ENCODE measurements at places on chromosomes 5 and 9.
A peak's percentile ranks its signal among the peaks of the same experiment; 100 is the strongest.

- no peak for DNase-seq
Observed at GRCh38 chr5:937151-937924, 44.7 kb downstream of the TRIP13 start.

GRCh38 chr5:62509806-62510205 lies 68.8 kb upstream of the LRRC70 start:
- no peak for DNase-seq

GRCh38 chr5:109484597-109484996 lies 74.8 kb upstream of the PJA2 start:
- no peak for DNase-seq

DNA sequence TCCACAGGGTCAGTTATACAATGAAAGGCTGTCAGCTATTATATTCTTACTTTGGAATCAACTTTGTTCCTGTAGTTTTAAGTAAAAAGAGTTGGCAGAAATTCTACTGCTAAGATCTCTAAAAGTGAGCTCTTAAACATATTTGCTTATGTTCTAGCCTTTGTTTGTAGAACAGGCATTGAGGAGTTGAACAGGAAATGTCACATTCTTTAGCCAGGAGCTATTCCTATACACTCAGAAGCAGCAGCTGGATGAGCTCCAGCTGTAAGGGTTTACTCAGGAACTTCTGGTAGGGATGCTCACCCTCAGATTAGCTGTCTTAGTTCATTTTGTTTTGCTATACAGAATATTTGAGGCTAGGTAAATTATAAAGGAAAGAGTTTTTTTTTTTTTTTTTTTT lies 22.4 kb upstream of the SPINK14 start:
- DNase-seq = no peak

DNA sequence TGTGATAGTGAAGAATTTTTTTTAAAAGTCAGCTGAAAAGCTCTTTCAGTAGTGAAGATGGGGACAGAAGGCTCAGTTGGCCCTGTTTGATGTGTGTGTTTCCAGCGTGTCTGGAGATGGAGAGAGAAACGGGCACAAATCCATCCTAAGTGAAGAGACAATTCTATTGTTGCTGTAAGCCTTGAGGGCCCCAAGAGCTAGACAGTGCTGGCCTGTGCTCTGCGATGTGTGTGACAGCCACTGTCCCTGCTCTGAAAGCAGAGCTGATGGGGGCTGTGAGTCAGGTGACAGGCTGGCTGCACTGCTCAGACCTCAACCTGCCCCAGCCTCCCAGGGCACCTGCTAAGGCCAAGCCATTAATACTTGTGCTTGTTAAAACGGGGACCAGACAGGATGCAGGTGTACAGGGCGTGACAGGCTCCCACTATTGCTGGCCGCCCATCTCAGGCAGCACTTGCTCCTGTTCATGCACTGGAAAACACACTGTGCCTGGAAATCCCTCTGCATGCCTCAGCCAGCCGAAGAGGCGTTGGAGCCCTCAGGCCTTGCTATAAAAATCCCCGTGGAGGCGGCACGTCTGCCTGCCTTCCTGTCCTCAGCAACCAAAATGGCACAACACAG lies 44.6 kb upstream of the SEMA4D start:
- peak; percentile 48 for DNase-seq

DNA sequence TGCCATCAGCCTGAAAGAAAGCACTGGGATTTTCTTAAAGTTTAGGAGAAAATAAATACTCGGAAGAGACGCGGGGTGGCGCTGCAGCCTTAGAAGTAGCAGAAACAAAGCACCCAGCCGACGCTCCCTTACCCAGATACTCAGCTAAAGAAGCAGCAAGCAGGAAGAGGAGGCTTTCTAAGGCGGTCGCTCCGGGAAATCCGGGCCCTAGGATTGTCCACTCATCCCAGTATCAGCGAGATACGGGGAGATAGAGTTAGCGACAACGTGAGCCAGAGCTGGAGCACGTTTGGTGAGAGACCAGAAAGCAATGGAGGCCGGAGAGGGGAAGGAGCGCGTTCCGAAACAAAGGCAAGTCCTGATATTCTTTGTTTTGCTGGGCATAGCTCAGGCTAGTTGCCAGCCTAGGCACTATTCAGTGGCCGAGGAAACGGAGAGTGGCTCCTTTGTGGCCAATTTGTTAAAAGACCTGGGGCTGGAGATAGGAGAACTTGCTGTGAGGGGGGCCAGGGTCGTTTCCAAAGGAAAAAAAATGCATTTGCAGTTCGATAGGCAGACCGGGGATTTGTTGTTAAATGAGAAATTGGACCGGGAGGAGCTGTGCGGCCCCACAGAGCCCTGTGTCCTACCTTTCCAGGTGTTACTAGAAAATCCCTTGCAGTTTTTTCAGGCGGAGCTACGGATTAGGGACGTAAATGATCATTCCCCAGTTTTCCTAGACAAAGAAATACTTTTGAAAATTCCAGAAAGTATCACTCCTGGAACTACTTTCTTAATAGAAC lies at the start of gene PCDHB2:
TSS of gene PCDHB2 (plus strand) at position 135 of the 782 bp plus-strand sequence. CDS start at position 311, 176 bp downstream.
- no peak for DNase-seq

- no peak for DNase-seq
Observed at GRCh38 chr9:114218264-114219120, 63.2 kb downstream of the COL27A1 start.

- no peak for DNase-seq
Observed at GRCh38 chr9:110016340-110016739, 191.6 kb downstream of the C9orf152 start.

DNA sequence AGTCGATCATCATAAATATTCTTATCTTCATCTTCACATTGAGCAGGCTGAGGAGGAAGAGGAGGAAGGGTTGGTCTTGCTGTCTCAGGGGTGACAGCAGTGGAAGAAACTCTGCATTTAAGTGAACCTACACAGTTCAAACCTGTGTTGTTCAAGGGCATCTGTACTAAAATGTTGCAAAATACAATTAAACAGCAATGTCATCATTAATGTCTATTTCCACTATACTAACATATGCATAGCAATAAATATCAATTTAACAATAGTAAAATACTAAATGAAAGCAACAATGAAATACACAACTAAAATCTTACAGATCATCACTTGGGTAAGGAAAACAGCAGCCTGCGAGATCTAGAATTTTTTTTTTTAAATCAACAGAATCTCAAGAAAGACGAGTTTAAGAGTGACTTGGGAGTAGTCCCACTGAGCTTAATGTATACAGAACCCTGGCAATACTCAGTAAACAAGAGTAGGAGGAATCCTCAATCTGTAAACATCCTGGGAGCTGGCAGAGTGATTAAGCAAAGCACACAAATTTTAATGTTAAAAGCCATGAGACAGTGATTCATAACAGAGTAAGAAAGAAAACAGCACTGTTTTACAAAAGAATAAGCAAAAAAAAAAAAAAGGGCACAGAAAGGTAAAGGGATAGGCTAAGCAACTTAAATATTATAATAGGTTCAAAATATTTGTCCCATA lies 10.0 kb downstream of the HOMER1 start:
- no peak for DNase-seq

DNA sequence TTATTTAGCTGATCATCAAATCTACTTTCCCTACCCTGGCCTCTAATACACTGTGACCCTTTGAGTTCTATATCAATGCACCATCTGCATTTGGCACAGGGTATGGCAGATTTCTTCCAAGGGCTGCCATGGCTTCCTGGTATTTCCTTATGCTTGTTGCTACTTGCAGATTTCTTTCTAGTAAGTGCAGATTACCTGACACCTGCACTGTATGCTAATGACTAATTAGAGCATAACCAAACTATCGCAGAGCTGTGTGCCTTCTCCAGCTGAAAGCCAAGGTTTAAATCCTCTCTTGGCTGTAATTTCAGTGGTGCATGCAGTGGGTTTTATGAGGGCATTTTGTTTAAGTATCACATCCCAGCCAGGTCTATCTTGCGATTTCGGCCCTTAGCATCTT lies 293.7 kb downstream of the KIF4B start:
- DNase-seq = no peak

DNA sequence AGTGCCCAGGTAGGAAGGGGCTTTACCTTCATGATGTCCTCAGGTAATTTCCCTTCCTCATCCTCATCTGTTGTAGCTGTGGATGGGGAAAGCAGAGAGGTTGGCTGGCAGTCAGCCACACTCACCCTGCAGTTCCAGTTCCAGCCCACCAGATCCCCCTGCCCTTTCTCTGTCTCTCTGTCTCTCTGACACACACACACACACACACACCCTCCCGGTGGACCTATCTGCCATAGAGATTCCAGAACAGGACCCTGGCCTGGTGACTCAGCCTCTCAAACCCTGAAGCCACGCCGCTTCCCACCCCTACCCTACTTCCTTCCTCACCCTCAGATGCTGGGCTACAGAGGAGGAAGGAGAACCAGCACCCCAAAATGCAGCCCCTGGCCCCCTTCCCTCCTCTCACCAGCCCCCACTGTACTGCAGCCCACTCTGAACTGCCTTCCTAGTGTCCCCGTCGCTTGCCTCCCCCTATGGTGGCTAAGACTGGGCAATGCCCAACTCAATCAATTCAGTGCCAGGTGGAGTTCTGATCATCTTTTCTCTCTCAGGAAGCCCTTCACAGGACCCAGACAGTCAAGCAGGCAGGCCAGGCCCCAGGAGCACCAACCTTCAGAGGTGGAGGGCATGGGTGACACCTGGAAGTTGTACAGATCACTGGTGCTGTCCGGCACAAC lies 4.8 kb downstream of the IRF1 start:
- no peak for DNase-seq

DNA sequence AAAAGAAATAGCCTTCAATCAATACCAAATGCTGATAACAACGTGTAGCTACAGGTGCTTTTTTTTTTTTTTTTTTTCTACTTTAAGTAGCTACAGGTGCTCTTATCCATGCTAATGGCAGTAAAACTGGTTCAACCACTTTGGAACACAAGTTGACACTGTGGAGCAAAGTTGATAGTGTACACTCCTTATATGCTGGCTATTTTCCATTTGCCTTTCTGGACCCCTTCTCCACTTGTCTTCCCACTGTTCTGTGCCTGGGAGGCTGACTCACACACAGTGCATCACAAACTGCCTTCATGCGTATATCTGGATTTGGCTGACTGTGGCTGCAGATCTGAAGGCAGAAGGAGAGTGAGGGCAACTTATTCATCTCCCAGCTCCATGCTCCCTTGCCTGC lies 247.9 kb downstream of the MSX2 start:
- DNase-seq = no peak

DNA sequence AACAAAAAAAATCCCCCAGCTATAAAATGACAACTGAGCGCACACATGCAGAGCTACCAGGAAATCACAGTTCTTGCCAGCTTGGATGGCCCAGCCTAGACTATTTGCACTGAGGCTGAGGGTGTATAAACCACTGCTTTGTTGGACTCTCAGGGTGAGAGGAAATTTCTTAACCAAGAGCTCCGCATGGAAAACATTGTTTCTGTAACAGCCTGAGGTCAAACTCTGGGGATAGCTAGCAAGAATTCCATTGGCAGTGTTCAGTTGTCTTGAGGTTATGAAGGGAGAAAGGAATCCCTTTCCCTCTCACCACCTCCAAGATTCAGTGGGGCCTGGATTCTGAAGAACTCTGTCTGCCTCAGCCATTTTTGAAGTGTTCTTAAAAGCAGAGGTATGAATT lies 360.0 kb downstream of the OSTF1 start:
- no peak for DNase-seq

- no peak for DNase-seq
Observed at GRCh38 chr5:67032921-67033664, 163.5 kb downstream of the CD180 start.

DNA sequence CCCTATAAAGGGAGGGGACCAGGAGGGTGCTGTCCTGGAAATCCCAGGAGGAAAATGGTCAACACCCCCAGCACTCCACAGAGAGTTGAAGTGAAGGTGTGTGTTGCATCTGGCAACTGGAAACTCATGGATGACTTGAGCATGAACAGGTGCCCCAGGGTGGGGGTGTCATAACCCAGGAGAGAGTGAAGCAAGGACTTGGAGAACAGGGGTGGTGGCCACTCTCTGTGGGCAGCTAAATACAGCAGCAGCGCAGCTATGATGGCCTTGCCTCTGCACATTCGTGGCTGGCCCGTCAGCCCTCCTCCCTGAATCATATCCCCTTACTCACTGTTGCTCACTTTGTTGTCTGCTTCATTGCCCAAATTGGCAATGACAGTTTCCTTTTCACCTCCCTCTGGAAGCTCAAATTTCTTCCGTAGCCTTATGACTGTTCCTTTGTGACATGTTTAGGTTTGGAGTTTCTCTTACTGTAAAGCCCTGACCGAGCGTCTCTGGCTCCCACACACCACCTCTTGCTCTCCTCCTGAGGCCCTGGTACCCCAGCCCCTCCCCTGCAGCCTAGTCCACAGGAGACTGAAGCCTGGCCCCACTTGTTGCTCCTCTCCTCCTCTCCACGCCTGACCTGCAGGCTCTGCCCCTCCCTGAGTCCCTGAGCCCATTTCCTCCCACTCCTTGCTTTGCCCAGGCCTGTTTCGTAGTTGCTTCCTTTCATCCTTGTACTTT lies 185.8 kb downstream of the CD180 start:
- no peak for DNase-seq
